ENCODE measurements at places on chromosomes 1 and 21. TPM values are rescaled to one million over a fixed set of nuclear protein-coding genes. Genes with fewer than 3 reads are reported as not detected.

OR2AK2 gene
- not detected for total RNA-seq

CATSPERE gene
- total RNA-seq, result 0.75 TPM

- no peaks in the 10 kb centered on the region for H3K36me3 ChIP-seq
- H3K4me1 ChIP-seq, result no peaks in the 10 kb centered on the region
- H3K27ac ChIP-seq, result no peak overlapping the region
- no peak overlapping the region for H3K4me3 ChIP-seq
Measured at GRCh38 chr1:206866062-206866461, 639 bp downstream of the IL20 start.

GRCh38 chr1:11918799-11919519 lies 7.3 kb downstream of the KIAA2013 start:
- no peak for DNase-seq
- H3K36me3 ChIP-seq, result peaks cover 12% of the 10 kb centered on the region
- H3K4me3 ChIP-seq, result no peak overlapping the region
- H3K27ac ChIP-seq, result no peak overlapping the region
- H3K4me1 ChIP-seq, result peaks cover 36% of the 10 kb centered on the region

- H3K27ac ChIP-seq, result no peak overlapping the region
- no peak for DNase-seq
- H3K4me3 ChIP-seq, result no peak overlapping the region
- no peaks in the 10 kb centered on the region for H3K36me3 ChIP-seq
Measured at GRCh38 chr1:113405573-113405972, 15.3 kb downstream of the MAGI3 start.

DNA sequence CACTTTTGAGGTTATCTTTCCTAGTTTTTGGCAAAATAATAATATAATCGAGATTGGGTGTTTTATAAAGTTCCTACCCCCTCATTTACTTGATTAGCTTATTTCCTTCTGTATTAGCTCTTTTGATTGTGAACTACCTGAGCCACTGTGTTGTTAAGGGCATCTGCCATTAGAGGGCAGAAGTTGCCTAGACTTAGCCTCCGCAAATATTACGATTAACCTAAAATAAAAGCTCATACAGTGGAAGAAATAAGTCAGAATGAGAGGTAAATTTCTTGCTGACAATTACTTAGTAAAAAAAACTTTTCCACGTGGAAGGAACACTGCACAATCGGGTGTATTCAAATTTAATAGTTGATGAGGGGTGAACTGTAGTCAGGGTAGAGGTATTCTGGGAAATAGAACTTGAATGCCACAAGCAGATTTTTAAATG lies 2.3 kb downstream of the H3-3A start:
- peaks cover 23% of the 10 kb centered on the region for H3K36me3 ChIP-seq
- H3K27ac ChIP-seq, result no peak overlapping the region

GRCh38 chr1:177872308-177872900 lies 97.5 kb downstream of the SEC16B start:
- H3K4me3 ChIP-seq, result no peak overlapping the region
- H3K27ac ChIP-seq, result no peak overlapping the region
- H3K27me3 ChIP-seq, result no peaks in the 10 kb centered on the region
- H3K4me1 ChIP-seq, result peaks cover 6% of the 10 kb centered on the region
- H3K36me3 ChIP-seq, result no peaks in the 10 kb centered on the region

TSPAN1 gene
- total RNA-seq, result 0.33 TPM

DNA sequence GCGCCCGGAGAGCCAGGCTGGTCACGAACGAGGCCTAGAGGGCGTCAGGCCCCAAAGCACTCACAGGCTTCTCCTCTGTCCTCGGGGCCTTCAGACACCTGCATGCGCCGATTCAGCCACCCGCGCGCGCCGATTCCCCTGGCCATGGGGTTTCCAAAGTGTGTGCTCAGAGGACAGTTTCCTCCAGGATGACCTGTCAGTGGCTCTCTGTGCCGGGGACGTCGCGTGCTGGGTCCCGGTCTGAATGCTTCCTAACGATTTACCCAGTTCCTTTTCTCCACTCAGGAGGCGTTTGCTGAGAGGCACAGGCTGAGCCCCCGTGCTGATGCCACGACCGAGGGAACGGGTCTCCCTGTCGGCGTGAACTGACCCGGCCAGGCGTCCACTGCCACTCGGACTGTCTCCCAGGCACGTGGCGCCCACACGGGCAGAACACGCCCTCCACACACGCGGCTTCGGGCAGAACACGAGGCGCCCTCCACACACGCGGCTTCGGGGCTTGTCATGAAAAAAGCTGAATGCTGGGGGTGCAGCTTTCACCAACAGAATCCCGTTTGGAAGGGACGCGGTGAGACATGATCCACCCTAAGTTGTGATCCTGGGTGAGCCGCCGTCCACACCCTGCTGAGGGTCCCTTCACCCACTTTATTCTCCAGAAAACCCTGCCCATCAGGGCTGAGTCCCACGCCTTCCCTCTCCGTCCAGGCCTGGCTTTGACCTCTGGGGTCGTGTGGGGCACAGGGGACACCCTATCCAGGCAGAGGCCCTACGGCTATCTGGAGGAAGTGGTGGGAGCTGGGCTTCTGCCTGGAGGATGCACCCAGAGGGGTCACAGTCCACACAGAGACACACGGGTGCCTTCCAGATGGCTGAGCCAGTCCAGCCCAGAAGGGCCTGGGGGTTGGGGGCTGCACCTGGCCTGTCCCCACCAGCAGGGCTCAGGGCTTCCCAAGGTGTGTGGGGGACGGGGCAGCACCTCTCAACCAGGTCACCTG lies 56.1 kb downstream of the COL6A1 start:
- no peaks in the 10 kb centered on the region for H3K4me1 ChIP-seq
- no peaks in the 10 kb centered on the region for H3K27me3 ChIP-seq
- no peak for DNase-seq
- H3K4me3 ChIP-seq, result no peak overlapping the region

SPRR2F gene
- not detected for total RNA-seq

GRCh38 chr1:29557066-29557465 lies 320.7 kb downstream of the PTPRU start:
- no peak for DNase-seq
- no peaks in the 10 kb centered on the region for H3K36me3 ChIP-seq
- no peak overlapping the region for H3K4me3 ChIP-seq
- H3K27me3 ChIP-seq, result no peaks in the 10 kb centered on the region
- H3K27ac ChIP-seq, result no peak overlapping the region
- H3K4me1 ChIP-seq, result no peaks in the 10 kb centered on the region

ASB17 gene
- not detected for total RNA-seq

DENND4B gene
- total RNA-seq, result 27.2 TPM

DNA sequence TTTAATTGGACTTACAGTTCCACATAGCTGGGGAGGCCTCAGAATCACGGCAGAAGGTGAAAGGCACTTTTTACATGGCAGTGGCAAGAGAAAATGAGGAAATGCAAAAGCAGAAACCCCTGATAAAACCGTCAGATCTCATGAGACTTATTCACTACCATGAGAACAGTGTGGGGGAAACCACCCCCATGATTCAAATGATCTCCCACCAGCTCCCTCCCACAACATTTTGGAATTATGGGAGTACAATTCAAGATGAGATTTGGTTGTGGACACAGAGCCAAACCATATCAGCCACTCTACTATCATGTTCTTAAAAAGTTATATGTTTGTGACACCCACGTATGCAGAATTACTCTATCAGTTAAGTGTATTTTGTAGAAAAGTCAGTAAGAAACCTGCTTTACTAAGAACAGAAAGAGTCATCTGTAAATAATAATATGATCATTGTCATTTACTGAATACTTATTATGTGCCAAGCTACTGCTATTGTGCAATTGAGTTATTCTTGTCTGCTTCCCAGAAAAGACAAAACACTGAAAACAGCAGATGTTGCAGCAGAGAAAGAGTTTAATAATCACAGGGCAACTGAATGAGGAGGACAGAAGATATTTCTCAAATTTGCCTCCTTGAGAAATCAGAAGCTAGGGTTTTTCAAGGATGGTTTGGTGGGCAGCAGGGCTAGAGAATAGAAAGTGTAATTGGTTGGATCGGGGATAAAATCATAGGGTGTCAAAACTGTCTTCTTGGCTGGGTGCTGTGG lies 207.7 kb upstream of the FGGY start:
- H3K4me1 ChIP-seq, result no peaks in the 10 kb centered on the region
- no peak for DNase-seq
- no peaks in the 10 kb centered on the region for H3K27me3 ChIP-seq

DNA sequence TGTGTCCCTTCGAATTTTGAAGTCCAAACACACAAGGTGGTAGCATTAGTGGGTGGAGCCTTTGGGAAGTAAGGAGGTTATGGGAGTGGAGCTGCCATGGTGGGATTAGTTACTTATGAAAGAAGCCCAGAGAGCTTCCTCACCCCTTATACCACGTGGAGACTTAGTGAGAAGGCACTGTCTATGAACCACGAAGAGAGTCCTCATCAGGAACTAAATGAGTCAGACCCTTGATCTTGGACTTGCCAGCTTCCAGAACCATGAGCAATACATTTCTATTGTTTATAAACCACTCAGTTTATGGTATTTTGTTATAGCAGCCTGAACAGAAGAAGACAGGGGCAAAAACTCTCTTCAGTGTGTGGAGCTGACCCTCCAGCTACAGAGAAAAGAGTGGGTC lies 259.3 kb upstream of the AJAP1 start:
- H3K4me3 ChIP-seq, result no peak overlapping the region
- H3K36me3 ChIP-seq, result no peaks in the 10 kb centered on the region
- no peaks in the 10 kb centered on the region for H3K4me1 ChIP-seq
- peaks cover 7% of the 10 kb centered on the region for H3K27me3 ChIP-seq

- no peaks in the 10 kb centered on the region for H3K36me3 ChIP-seq
- peaks cover 18% of the 10 kb centered on the region for H3K4me1 ChIP-seq
- DNase-seq, result no peak
Measured at GRCh38 chr1:89802051-89802450, 18.8 kb upstream of the LRRC8D start.

DDX20 gene
- total RNA-seq, result 8.6 TPM

GRCh38 chr1:226678701-226679100 lies 60.4 kb downstream of the ITPKB start:
- H3K36me3 ChIP-seq, result no peaks in the 10 kb centered on the region
- H3K4me3 ChIP-seq, result no peak overlapping the region
- DNase-seq, result no peak

DNA sequence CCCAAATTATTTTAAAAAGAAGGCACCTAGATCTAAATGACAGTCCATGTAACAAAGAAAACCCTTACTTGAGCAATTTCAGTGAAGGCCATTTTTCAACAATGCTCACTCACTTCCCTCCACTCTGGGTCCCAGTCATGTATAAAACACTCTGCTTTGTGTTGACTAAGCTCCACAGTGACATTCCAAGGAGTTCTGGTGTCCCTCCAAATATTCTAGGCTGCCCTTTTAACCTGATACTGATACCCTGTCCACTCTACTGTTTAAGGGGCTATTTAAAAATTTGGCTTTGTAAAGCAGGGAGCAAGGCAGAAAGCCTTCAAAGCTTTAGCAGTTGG lies 73.6 kb downstream of the GNG12 start:
- DNase-seq, result no peak
- H3K27me3 ChIP-seq, result no peaks in the 10 kb centered on the region
- H3K4me1 ChIP-seq, result peaks cover 18% of the 10 kb centered on the region

SYCP1 gene
- total RNA-seq, result 0.89 TPM

GRCh38 chr1:77064246-77064645 lies 155.0 kb downstream of the PIGK start:
- no peak for DNase-seq
- no peaks in the 10 kb centered on the region for H3K27me3 ChIP-seq
- H3K4me3 ChIP-seq, result no peak overlapping the region
- no peaks in the 10 kb centered on the region for H3K36me3 ChIP-seq
- no peaks in the 10 kb centered on the region for H3K4me1 ChIP-seq
- H3K27ac ChIP-seq, result no peak overlapping the region

- H3K4me1 ChIP-seq, result no peaks in the 10 kb centered on the region
- no peak for DNase-seq
- H3K27ac ChIP-seq, result no peak overlapping the region
- no peaks in the 10 kb centered on the region for H3K27me3 ChIP-seq
- no peak overlapping the region for H3K4me3 ChIP-seq
Measured at GRCh38 chr1:74713849-74714248, 19.0 kb downstream of the CRYZ start.

DNA sequence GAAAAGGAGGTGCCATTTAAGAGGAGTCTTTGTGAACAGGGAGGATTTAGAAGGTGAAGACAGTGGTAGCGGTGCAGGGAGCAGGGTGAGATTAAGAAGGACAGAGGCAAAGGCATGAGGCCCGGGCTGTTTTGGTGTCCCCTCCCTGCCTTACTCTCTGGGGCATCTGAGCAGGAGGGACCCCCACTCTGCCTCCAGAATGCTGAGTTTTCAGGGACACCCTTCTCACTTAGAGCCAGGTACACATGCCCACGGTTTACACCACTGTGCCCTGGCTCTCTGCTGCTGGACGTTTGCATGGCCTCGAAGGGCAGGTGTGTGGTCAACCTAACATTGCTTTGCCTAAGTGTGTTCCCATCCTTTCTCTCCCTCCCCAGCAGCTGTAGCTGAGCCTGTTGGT lies 20.5 kb upstream of the PARP1 start:
- DNase-seq, result no peak
- H3K4me3 ChIP-seq, result no peak overlapping the region
- no peaks in the 10 kb centered on the region for H3K4me1 ChIP-seq
- H3K27me3 ChIP-seq, result no peaks in the 10 kb centered on the region
- no peaks in the 10 kb centered on the region for H3K36me3 ChIP-seq

DNA sequence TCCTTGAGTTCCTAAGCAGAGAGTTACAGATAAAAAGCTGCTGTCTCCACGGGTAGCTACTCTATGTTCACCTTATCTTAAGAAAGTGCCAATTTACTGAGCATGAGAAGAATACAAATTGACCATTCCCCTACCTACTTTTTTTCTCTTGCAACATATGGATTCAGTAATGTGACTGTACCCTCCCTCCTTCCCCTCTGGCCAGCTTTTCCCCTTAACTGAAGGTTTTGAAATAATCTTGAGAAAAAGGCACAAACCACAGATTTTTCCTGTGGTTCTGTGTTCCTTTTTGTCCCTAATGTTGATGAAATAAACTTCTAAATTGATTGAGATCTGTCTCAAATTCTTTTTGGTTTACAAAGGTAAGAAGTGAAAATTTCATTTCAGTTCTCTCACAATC lies 2.6 kb upstream of the CD2 start:
- H3K36me3 ChIP-seq, result no peaks in the 10 kb centered on the region
- H3K4me1 ChIP-seq, result no peaks in the 10 kb centered on the region
- H3K27ac ChIP-seq, result no peak overlapping the region
- H3K27me3 ChIP-seq, result no peaks in the 10 kb centered on the region
- no peak for DNase-seq

GRCh38 chr1:161177936-161178244 lies 583 bp upstream of the B4GALT3 start:
- H3K4me3 ChIP-seq, result peak overlapping the region; percentile 58
- no peaks in the 10 kb centered on the region for H3K36me3 ChIP-seq
- H3K4me1 ChIP-seq, result peaks cover 28% of the 10 kb centered on the region
- H3K27me3 ChIP-seq, result no peaks in the 10 kb centered on the region
- no peak for DNase-seq
- H3K27ac ChIP-seq, result peak overlapping the region; percentile 95

GJA8 gene
- total RNA-seq, result not detected

GRCh38 chr1:11634365-11635192 lies 19.6 kb downstream of the FBXO2 start:
- H3K36me3 ChIP-seq, result no peaks in the 10 kb centered on the region
- DNase-seq, result no peak
- no peaks in the 10 kb centered on the region for H3K4me1 ChIP-seq
- H3K27ac ChIP-seq, result no peak overlapping the region
- H3K27me3 ChIP-seq, result no peaks in the 10 kb centered on the region
- no peak overlapping the region for H3K4me3 ChIP-seq

KIF2C gene
- total RNA-seq, result 0.17 TPM

All from liver (tissue), 10 donors.